Astrocyte of the spinal cord (primary cell): ENCODE measurements at places on chromosomes 3 and 15.

DNA sequence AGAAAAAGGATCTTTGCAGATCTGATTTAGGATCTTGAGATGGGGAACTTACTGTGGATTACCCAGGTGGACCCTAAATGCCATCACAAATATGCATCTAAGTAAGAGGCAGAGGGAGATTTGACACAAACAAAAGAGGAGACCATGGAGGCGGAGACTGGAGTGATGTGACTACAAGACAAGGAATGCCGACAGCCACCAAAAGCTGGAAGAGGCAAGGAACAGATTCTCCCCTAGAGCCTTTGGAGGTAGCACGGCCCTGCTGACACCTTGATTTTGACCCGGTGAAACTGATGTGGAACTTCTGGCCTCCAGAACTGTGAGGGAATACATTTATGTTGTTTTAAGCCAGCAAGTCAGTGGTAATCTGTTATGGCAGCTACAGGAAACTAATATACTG lies 44.0 kb downstream of the GASK1A start:
- DNase-seq = no peak

DNA sequence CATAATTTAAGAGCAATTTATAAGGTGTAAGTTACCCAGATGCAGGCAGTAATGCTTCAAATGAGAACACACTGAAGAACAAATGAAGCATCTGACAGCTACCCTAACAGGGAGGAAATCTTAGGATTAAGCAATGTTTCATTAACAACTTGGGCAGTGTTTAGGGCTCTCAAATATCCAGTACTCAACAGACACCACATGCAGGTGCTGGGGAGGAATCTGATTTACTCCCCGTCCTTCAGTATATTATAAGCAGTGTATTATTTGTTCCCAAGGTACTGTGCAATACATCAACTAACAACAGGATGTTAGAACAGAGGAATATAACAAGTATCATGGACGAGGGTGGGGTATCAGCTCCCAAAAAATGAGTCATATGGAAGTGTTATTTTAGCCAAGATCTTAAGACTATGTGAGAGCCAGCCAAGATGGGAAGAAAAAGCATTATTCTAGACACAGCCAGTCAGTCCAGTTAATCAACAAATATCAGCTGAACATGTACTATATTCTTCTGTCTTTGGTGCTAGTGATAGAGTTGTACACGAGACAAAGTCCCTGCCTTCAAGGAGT lies 20.4 kb downstream of the BTBD1 start:
- peak; percentile 63 for DNase-seq

- DNase-seq = no peak
Observed at GRCh38 chr3:72086042-72086742, 301.2 kb upstream of the PROK2 start.

GRCh38 chr3:124685481-124685880 lies 44.8 kb upstream of the UMPS start:
- no peak for DNase-seq

- peak; percentile 100 for DNase-seq
Observed at GRCh38 chr3:4978204-4978965, 852 bp upstream of the BHLHE40 start.

GRCh38 chr3:155130001-155130400 lies 49.9 kb downstream of the MME start:
- no peak for DNase-seq

- peak; percentile 54 for DNase-seq
Observed at GRCh38 chr3:39208463-39209055, 16.2 kb upstream of the XIRP1 start.
